Naive thymus-derived CD4-positive, alpha-beta T cell (primary cell): ENCODE measurements at places on chromosomes 2 and 18. TPM values are rescaled to one million over a fixed set of nuclear protein-coding genes. Genes with fewer than 3 reads are reported as not detected.

- no peak overlapping the region for H3K4me3 ChIP-seq
- H3K27me3 ChIP-seq = no peaks in the 10 kb centered on the region
- H3K36me3 ChIP-seq = no peaks in the 10 kb centered on the region
- no peak overlapping the region for H3K27ac ChIP-seq
These were observed 96.7 kb upstream of the LMAN1 start for GRCh38 chr18:59455728-59456276.

- H3K4me3 ChIP-seq = peak overlapping the region; percentile 98
- H3K36me3 ChIP-seq = peaks cover 5% of the 10 kb centered on the region
- peak; percentile 10 for DNase-seq
- H3K27me3 ChIP-seq = no peaks in the 10 kb centered on the region
- H3K4me1 ChIP-seq = peaks cover 40% of the 10 kb centered on the region
- H3K27ac ChIP-seq = peak overlapping the region; percentile 98
These were observed 981 bp upstream of the SF3B1 start for GRCh38 chr2:197435598-197436420.

- DNase-seq = no peak
- no peaks in the 10 kb centered on the region for H3K4me1 ChIP-seq
- H3K4me3 ChIP-seq = no peak overlapping the region
- no peaks in the 10 kb centered on the region for H3K36me3 ChIP-seq
- H3K27ac ChIP-seq = no peak overlapping the region
- H3K27me3 ChIP-seq = no peaks in the 10 kb centered on the region
These were observed 77.0 kb downstream of the ZSWIM2 start for GRCh38 chr2:186771850-186772463.

DNA sequence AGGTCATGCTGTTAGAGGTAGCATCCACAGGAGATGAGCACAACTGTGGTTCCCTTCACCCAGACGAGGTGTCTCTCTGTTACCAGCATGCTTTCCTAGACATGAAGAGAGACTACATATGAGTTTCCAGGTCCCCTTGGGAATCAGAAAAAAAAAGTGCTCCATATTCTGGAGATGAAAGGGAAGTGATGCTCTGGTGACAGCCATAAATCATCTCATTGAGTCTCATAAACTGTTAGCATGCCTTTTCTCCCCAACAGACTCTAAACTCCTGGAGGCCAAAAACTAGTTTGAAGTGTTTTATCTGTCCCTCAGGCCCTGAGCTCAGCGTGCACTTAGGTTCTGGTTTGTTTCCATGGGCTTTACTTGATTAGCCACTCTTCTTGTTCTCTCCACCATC lies 124.6 kb upstream of the CREB1 start:
- H3K4me1 ChIP-seq = no peaks in the 10 kb centered on the region
- no peak overlapping the region for H3K27ac ChIP-seq
- no peaks in the 10 kb centered on the region for H3K27me3 ChIP-seq
- H3K36me3 ChIP-seq = no peaks in the 10 kb centered on the region
- no peak overlapping the region for H3K4me3 ChIP-seq
- DNase-seq = no peak

- no peaks in the 10 kb centered on the region for H3K27me3 ChIP-seq
- H3K27ac ChIP-seq = no peak overlapping the region
These were observed 99.5 kb downstream of the DCC start for GRCh38 chr18:52439457-52439856.

GRCh38 chr2:82411071-82411470 lies 2048.0 kb downstream of the SUCLG1 start:
- no peak overlapping the region for H3K4me3 ChIP-seq
- H3K27ac ChIP-seq = no peak overlapping the region
- no peak for DNase-seq
- H3K36me3 ChIP-seq = no peaks in the 10 kb centered on the region

SOX11 gene
- not detected for total RNA-seq

SLC5A7 gene
- not detected for total RNA-seq

TUBA4B gene
- total RNA-seq = not detected

FRZB gene
- total RNA-seq = not detected

COL4A3 gene
- total RNA-seq = 0.69 TPM

CXCR1 gene
- total RNA-seq = 0.29 and 0.51 TPM in 2 replicates

ALKAL2 gene
- total RNA-seq = not detected
